AML-193 (cell line): ENCODE measurements at places on chromosomes 2 and 18.

DNA sequence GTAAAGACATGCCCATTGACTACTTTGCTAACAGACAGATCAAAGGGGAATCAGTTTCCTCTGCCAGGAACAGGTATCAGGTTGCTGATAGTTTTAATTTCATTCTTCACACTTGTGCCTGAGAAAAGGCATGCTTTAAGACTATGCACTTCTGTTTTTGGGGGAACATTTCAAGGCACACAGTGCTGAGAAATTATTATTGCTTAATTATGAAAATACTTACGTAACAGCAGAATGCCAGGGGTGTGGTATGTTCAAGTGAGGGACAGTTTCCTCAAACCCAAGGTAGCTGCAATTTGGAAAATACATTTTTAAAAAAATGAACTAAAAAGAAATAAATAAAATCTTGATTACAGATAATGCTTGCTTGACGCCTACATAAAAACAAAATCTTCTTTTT is 1746.1 kb upstream of the PIK3C3 start:
- peak; percentile 24 for DNase-seq

DNA sequence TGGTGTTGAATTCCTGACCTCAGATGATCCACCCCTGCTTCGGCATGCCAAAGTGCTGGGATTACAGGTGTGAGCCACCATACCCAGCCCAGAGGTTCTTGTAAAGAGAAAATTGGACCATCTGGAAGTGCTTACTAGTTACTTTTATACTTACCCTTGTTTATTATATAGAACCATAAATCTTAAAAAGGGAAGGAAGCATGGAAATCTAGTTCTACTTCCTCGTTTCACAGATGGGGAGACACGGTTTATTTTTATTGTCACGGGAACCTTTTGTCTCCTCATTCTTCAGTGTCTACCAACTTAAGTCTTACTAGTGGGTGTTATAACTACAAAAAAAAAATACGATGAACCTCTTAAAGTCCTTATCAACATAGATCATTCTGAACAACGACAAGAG is 45.8 kb upstream of the PDK1 start:
- peak; percentile 28 for DNase-seq

- no peak for DNase-seq
Measured at GRCh38 chr2:129888461-129888860, 91.0 kb upstream of the RAB6C start.

- DNase-seq = no peak
Measured at GRCh38 chr2:224444783-224445182, 42.9 kb upstream of the FAM124B start.

GRCh38 chr2:101809698-101810097 is 112.2 kb downstream of the MAP4K4 start:
- no peak for DNase-seq

DNA sequence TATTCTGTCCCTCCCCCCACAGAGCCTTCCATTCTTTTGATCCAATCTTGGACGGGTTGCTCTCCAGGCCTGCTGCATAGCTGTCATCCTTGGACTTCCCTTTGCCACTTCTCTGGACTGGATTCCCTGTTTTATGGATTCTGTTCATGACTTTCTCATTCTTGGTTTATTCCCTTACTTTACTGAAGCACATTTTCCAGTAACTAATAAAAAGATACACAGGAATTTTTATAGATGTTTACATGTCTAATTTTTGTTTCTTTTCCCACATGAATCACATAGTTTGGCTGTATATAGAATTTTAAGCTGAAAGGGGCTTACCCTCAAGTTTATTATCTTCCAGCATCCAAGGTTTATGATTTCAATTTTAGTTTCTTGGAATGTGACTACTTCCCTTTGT is 37.9 kb downstream of the GDF7 start:
- DNase-seq = no peak

DNA sequence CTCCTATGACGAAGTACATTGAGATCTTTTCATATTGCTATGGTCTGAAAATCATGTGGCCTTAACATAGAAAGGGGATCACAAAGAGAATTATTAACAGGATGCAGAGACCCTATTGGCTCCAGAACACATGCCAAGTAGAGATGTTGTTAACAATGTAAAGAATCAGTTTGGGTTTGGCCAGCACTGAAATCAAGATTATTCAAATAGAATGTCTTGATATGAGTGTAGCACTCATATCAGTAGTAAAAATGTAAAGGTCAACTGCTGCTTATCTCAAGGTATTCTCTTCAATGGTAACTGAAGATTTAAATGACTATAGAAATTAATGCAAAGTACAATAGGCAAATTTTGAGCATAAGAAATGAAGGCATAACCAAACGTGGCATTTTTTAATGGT is 262.8 kb downstream of the PTH2R start:
- DNase-seq = no peak

GRCh38 chr2:148561389-148561788 is 83.2 kb upstream of the EPC2 start:
- no peak for DNase-seq
